ENCODE measurements at places on chromosomes 5 and 9.
A peak's percentile ranks its signal among the peaks of the same experiment; 100 is the strongest.

GRCh38 chr9:109179801-109180523 is 12.9 kb upstream of the FRRS1L start:
- DNase-seq: no peak

DNA sequence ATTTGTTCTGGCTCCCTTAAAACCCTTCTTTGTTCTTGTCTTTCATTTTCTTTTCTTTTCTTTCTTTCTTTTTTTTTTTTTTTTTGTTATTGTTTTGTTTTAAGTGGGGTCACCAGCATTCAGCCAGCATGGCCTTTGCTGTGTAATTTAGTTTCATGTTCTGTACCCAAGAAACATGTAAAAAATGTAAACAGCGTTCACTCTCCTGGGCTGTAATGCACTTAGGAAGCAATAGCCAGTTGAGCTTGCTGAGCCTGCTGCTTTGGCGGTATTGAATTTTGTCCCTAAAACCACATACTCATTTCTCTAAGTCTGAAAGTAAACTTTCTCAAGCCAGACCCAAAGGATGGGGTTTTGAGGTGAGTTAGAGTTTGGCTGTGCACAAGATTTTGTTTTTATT is 158.6 kb downstream of the PAPPA start:
- no peak for DNase-seq

- no peak for DNase-seq
Measured at GRCh38 chr9:124010303-124010664, 1.3 kb upstream of the LHX2 start.

DNA sequence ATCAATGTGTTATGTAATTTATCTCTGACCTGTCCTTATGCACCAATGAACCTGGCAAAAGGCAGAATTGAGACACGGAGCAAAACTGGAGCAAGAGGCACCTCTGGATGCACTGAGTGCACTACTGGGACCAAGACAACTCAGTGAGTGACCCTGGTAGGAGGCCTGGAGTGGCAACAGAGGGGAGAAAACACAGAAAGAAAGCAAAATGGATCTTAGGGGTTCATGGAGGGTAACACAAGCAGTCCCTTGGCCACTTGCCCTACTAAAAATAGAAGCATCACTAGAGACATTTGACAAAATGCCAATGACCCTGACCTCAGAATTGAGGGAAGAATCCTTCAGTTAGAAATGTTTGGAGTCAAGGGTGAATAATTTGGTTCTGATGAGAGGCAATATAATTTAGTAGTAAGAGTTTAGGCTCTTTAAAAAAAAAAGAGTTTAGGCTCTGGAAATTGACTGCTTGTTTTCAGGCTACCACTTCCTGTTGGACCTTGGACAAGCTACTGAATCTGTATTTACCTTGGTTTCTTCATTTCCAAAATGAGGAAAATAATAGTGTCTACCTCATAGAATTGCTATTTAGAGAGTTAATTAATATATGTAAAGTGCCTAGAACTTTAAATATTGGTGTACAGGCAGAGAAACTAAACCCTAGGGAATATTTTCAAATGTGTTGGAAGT is 234.9 kb upstream of the TARS1 start:
- DNase-seq: no peak

DNA sequence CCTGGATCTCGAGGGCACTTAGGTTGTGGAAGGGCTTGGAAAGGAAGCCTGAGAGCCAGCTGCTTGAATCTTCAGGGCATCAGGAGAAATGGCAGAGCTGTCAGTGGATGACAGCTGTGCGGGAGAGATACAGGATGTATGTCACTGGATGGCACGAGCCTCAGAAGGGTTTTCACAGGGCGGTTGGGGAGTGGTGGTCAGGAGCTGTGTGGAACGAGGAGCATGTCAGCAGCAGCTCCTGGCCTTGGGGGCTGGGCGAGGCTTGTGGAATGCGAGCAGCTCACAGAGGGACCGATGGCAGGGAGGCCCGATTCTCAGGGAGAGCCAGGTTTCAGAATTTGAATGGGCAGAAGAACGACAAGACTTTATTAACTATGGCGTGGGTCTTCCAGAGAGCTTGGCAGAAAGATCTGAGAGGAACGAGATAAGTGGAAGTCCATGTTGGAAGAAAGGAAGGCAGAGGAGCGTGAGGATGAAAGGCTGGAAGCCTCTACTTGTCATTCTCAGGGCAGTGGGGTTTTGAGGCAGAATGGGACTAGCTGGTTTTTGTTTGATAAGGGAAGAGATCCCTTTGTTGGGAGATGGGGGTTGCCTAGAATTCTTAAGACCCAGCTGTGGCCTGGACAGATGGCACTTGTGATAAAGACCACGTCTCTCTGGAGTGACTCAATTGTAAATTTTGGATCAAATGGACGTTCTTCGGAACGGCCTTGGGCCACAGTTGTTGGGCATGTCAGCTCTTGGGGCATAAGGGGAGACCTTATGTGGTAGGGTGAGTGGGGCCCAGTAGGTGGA is 60.3 kb downstream of the SNX30 start:
- DNase-seq: no peak

GRCh38 chr9:92048924-92049625 is 66.1 kb downstream of the SPTLC1 start:
- DNase-seq: no peak

- peak; percentile 93 for DNase-seq
Measured at GRCh38 chr9:127838375-127839078, 15.9 kb downstream of the ENG start.

All from GM04504 (cell line).